Activated naive CD4-positive, alpha-beta T cell treated with Interleukin-2 at 50 U/mL for 16 hours (primary cell): ENCODE measurements at places on chromosomes 11 and 22.

DNA sequence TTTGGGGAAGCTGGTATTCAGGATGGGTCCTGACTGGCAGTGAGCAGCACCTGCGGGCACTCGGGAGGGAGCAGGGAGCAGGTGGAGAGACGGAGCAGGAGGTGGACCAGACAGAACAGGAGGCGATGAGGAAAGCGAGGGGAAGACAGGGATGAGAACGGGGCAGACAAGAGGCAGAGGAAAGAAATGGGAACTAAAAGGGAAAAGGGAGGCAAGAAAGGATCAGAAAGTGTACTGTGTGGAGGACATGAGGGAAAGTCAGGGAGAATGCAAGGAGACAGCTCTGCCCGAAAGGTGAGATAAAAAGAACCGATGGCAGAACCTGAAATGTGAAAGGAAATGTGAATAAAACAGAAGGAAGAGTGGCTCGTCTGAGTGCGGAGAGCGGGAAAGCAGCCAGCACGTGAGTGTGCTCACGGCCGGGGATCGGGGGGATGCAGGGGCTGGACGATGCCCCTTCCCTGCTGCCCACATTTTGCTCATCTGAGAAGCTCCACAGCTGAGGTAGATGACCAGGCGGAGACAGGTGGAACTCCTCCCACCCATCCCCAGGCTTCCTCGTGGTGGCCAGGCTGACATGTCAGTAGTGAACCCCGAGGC is 494.4 kb upstream of the B3GAT1 start:
- DNase-seq, result no peak

GRCh38 chr11:46357483-46357936 is 10.2 kb downstream of the DGKZ start:
- no peak for DNase-seq

DNA sequence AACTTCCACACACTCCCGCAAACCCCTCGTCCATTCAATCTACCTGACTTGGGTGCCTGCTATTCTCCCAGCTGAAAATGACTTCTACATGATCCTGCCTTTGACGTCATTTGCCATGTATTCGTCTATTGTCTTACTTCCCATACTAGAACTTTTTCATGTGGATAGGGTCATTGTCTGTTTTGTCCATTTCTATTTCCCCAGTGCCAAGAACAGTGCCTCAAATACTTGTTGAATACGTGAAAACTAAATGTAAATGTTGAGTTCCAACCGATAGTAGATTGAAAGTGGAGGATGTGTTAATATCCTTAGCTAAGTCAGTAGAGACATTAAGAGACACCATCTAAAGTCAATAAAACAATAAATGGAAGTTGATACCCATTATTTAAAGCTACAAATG is 935 bp downstream of the TRIM68 start:
- no peak for DNase-seq

- DNase-seq, result no peak
Observed at GRCh38 chr11:128040603-128041002, 546.8 kb downstream of the ETS1 start.

GRCh38 chr11:79482800-79483199 is 42.0 kb upstream of the TENM4 start:
- no peak for DNase-seq

DNA sequence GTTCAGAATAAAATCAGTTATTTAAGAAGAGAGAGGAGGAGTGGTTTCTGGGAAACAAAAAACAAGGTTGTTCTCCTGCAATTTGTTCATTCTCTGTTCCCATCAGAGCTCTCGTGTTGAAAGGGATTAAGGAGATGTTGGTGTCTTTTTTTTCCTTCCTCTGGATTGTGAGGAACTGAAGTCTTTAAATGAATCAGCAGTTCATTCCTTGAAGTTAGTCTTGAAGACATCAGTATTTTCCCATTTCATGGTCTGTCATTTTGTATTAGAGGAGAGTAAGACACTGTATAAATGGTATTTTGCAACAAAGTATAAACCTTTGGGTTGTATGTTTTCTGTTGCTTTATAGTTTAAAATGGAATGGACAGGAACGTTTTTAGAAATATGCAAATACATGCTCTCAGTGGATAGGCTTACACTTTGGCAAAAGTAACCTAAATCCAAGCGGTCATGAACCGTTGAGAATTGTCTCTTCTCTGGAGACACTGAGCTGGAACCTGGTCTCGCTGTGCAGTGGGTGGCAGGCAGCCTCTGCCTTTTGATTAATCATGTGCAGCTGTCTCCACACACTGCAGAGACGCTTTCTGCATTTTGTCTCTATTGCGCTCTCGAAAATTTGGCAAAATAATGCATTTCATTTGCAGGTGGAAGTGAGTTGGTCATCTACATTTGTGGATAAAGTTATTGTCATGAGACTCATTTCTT is 33.0 kb downstream of the SAMM50 start:
- DNase-seq, result no peak

GRCh38 chr11:31692466-31692865 is 118.7 kb downstream of the PAX6 start:
- DNase-seq, result no peak

DNA sequence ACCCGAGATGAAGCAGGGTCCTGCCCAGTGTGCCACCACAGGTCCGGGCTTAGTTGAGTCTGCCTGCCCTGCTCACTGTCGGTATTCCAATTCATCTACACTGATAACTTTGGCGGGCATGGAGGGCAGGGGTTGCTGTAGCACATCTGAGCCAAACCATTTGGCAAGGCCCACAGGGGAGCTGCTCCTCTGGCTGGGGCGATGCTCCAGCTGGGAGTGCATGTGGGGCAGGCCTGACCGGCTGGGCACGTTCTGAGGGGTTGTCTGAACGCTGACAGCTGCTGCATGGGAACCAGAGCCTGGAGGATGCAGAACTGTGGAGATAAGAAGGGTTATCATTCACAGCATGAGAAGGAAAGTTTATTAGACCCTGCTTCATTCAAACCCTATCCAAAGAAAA is 40.4 kb downstream of the DRG1 start:
- no peak for DNase-seq
